ENCODE measurements at places on chromosomes 7 and 10. TPM values are rescaled to one million over a fixed set of nuclear protein-coding genes. Genes with fewer than 3 reads are reported as not detected.

- DNase-seq, result no peak
Measured at GRCh38 chr10:93715345-93715744, 13.0 kb upstream of the FRA10AC1 start.

DNA sequence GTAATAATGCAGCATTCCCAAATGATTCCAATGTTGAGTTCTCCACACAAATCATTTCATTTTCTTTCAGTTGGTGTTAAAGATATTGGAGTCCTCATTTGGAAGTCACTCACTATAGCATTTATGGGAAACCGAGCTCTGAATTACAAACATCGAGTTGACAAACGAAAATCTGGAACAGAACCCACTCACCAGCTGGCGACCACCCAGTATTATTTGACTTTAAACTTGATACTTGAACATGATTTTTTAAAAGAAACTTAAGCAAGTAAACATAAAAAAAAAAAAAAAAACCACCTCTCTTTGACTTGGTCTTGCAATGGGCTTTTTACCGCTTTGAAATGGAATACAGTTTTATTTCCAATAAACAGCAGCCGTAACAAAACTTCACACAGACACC is 576.6 kb upstream of the C7orf33 start:
- DNase-seq, result no peak

Gene AIFM2
- 5.5 TPM for total RNA-seq

DNA sequence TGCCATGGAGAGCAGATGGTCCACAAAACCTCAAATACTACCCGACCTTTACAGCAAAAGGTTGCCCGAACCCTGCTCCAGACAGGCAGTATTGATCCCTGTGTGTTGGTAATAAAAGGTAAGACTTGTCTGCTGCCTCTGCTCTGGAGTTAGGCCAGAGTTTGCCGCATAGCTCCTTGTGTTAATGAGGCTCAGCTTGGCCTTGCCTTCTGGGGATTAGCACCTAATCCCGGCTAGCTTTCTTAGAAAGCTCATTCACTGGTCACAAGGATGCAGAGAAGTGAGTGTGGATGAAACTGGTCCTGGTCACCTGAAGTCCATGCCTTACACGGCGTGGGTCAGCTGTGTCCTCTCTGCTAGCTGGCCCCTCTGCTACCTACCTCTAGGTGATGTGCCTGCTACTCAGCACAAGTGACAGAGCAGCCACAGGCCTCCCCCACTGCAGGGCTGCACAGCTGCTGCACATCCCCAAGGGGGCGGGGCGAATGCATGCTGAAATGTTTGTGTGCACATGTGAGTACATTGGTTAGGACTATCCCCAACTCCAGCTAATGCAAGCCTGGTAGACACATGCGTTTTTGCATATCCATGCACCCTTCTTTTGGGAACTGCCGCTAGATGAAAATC is 31.7 kb upstream of the SYPL1 start:
- DNase-seq, result no peak

- no peak for DNase-seq
Measured at GRCh38 chr10:119677904-119678755, 26.9 kb downstream of the BAG3 start.
